SK-N-MC (cell line): ENCODE measurements at places on chromosomes 11 and 22.
A peak's percentile ranks its signal among the peaks of the same experiment; 100 is the strongest.

DNA sequence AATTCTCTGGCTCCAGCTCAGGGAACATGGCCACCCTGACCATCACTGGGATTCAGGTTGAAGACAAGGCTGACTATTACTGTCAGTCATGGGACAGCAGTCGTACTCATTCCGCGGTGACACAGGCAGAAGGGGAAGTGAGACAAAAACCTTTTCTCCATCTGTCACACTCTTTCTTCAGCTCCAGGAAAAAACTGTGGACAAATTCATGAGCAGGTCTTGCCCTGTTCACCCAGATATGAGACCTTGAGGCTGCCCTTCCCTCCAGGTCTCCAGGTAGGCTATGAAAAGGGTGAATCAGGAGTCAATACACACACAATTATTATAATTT is 39.4 kb upstream of the GGTLC2 start:
- DNase-seq, result no peak

GRCh38 chr11:96942855-96943254 is 553.0 kb downstream of the JRKL start:
- no peak for DNase-seq

- no peak for DNase-seq
Measured at GRCh38 chr11:2312232-2313042, 10.6 kb downstream of the TSPAN32 start.

DNA sequence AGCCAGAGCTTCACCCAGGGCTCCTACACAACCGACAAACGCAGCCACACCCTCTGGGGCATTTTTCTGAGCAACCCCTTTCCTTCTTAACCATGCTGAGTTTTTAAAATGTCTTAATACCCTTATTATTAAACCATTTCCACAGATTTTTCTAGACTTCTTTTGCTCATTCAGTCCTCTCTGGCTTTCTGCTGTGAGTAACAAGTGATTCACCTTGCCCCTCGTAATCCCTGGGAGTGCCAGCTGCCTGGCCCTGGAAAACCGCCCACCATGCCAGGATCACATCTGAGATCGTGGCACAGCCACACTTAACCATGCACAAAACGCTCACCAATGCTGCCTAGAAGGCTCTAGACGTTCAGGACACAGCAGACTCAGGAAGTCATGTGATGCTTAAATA is 25.4 kb downstream of the YPEL1 start:
- DNase-seq, result no peak

DNA sequence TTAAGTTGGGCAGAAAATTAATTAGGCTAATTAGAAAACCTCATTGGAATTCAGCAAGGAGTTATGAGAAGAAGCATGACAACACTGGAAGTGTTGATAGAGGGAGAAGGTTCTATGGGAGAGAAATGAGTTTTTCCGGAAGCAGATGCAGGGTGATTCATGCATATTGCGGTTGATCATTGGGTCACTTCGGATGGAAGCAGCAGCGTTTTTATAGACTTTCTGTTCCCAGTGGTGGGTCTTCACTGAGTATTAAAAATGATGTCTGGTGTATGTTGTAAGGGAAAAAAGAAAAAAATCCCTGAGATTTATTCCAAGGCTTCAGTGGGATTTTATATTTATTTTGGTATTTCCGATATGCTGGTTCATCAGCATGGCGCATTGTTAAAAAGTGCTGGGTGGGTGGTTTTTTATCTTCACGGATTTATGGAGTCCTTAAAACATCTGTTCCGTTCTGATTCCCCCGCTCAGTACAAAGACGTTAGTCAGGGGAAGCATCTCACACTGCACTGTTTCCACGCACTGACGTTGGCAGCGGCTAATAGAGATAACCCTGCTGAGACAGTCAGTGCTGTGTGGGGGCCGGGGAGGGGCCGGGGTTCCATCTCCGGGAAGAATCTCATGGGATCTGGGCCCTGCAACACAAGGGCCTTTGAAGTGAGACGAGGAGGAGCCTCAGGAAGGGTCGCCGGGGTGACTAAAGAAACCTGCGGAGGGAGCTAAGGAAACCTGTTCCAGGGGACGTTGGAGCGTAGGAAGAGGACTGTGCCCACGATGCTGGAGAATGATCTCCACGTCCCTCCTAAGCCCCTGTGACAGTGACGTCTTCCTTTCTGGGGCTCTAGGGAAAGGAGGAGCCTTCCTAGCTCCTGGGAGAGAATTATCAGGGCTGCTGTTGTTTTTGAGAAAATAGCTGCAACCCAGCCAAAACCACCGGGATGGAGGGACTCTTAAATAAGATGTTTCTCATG is 390.0 kb downstream of the NTM start:
- DNase-seq, result peak; percentile 97

GRCh38 chr11:77374611-77375031 is 73.1 kb upstream of the GDPD4 start:
- no peak for DNase-seq

DNA sequence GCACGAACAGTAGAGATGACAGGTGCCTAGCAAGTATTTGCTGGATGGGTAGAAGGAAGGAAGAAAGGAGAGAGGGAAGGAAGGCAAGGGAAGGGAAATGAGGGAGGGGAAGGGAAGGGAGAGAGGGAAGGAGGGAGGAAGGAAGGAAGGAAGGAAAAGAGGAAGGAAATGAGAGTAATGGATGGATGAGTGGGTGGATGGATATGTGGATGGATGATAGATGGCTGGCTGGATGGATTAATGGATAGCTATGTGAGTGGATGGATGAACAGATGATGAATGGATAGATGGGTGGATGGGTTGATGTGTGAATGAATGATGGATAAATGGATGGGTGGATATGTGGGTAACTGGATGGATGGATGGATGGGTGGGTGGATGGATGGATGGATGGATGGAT is 125.9 kb upstream of the FGF3 start:
- DNase-seq, result no peak

DNA sequence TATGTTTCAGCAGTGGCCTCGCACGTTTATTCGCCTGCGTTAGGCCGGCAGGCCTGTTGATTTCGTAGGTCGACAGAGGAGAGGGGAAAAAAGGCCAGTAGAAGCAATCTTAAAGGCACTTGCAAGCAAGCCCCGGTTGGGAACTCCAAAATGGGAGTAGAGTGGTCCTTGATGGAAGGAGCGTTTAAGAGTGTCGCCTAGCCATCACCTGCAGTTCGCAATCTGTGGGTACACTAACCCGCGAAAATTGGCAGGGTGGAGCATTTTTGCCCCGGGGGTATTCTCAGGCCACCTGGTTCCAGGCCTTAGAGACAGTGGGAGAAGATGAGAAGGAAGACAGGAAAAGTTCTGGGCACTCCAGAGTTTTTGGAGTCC is 1.1 kb downstream of the EWSR1 start:
- DNase-seq, result no peak

DNA sequence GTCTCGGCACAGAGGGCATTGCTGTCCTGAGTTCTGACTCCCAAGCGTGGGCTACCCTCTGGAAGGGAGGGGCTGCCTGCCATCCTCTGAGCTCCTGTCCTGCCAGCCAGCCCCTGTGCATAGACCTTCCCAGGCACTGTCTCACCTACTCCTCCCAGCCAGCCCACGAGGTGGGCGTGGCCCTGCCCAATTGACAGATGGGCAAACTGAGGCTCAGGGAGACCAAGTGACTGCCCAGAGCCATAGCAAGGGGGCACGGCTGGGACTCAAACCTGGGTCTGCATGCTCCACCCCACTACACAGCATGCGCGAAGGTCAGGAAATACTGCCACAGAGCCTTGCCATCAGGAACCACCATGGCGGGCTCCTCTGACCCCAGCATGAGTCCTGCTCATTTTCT is 29.4 kb upstream of the PRR5 start:
- DNase-seq, result no peak

- no peak for DNase-seq
Measured at GRCh38 chr11:126115127-126115495, 52.4 kb upstream of the CDON start.

- DNase-seq, result no peak
Measured at GRCh38 chr11:3170756-3171650, 5.9 kb upstream of the OSBPL5 start.

- DNase-seq, result no peak
Measured at GRCh38 chr11:103648054-103648453, 388.4 kb upstream of the DDI1 start.

DNA sequence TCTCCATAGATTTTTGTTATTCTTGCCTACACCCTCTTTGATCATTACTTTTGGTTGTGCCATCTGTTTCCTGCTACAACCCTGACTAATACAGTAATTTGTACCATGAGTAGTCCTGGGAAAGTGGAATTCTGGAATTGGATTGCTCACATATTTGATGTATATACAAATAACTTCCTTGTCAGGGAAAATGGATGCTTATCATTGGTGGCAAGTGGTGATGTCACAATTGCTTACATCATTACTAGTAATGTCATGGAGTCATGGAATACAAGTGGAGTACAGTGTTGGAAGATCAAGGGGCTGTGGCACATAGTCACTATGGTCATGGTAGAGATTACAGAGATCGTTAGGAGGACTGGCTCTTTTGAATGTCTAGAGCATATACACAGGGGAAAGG is 24.4 kb downstream of the AASDHPPT start:
- no peak for DNase-seq

- DNase-seq, result no peak
Measured at GRCh38 chr11:67056267-67057204, at the start of gene RHOD. Gene RHOD, plus strand, starts transcription at chr11:67056847. Its CDS starts 56 bp downstream, at chr11:67056903.

- peak; percentile 85 for DNase-seq
Measured at GRCh38 chr11:99739464-99740089, 718.8 kb downstream of the CNTN5 start.

- DNase-seq, result no peak
Measured at GRCh38 chr11:3217818-3218482, 663 bp downstream of the MRGPRG start.

GRCh38 chr22:19962246-19962908 is 20.8 kb upstream of the TXNRD2 start:
- DNase-seq, result no peak

DNA sequence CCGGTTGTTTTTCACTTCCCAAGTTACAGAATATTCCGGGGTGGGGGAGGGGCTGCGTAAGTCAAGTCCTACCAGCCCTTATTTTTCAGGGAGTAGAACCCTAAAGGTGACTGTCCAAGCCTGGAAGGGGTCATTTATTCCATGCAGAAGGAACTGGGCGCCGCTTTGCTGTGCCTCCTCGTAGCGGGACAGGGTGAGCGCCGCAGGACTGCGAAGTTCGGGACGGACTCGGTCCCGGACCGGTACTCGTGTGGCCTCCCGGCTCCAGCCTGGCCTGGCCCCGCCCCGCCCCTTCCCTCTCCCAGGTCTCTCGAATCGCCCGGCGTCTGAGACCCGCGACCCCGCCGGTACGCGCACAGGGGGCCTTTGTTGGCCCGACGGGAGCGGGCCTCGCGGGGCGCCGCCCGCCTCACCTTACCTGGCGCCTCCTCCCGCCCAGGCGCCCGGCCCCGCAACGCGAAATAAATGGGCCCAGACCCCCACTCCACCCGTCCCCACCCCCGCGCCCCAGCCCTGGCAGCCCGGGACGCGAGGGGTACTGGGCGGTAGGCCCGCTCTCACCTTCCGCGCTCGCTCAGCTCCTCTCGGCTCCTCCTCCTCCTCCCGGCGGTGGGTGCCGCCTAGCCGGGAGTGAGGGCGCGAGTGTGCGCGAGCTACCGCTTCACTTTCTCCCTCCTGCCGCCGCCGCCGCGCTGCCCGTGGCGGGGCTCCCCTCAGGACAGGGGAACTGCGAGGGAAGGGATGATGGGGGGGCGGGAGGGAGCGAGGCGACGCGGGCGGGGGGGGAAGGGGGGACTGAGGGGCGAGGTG is 698 bp downstream of the PAK1 start:
- no peak for DNase-seq

DNA sequence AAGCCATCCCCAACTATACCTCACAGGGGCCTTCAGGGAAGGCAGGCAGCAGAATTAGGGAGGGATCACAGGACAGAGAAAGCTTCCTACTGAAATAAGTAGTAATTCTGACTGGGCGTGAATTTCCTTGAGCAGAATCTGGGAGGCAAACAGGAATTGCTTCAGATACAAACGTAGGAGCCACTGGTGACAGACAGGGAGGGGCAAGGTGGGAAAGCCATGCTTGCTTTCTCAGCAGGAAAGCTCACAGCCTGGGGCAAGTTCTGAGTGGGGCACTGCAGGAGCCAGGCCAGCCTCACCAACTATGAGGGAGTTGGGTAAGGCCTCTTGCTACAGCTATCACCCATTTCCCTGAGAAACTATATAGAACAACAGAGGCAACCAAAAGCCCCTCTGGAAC is 43.6 kb downstream of the ARHGAP32 start:
- no peak for DNase-seq

DNA sequence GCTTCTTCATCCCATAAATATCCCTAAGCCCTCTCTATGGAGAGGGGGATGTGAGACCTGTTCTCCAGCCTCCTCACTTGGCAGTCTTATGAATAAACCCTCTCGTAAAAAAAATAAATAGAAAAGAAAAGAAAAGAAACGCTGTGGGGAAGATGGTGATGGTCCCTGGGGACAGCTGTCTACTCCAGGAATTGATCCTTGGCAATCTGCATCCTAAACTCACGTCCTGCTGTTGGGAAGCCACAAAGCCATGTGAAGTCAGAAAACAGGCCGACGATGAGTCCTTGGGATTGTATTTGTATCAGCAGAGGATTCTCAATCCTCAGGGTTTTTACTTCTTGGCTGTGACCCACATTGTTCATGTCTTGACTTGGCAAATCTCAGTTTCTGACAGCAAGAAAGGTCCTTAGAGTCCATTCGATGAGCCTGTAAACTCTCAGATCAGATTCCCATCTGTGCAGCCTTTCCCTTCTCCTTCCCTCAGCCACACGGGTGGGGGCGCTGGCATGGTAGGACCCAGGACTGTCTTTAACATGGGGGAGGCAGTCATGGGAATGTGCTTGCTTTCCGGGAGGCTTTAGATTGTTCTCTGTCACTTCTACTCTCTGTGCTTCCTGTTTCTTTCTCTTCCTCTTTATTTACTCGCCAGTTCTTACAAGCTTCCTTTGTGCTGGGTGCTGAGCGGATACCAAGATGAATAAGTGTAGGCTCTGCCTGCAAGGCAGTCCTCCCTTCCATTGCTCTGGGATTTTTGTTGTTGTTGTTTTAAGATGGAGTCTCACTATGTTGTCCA is 24.9 kb downstream of the TCP11L1 start:
- DNase-seq, result no peak

GRCh38 chr11:100910808-100911207 is 218.8 kb downstream of the PGR start:
- DNase-seq, result no peak
